ENCODE measurements at places on chromosomes 7 and 10.
A peak's percentile ranks its signal among the peaks of the same experiment; 100 is the strongest.

GRCh38 chr7:46996972-46997371, 584.9 kb downstream of the TNS3 start:
- no peak for DNase-seq

GRCh38 chr10:89151857-89152256, 55.3 kb downstream of the CH25H start:
- DNase-seq = no peak

DNA sequence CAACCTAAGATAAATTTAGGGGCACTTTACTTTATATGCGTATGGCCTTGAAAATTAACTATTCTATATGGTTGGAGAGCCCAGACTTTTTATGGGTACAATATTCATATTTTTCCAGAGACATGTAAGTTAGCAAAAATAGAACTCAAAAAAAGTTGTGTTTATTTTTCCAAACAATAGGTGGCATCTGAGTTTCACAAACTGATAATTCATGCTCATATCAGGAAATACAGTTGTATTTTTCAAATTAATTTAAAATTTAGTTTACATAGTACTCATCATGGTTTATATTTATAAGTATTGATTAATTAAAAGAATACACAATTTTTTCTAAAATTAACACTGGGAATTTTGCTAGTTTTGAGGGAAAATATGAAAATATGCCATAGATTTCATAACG, 34.6 kb downstream of the ANKRD7 start:
- peak; percentile 8 for DNase-seq

- no peak for DNase-seq
Observed at GRCh38 chr7:138804618-138805017, 6.6 kb upstream of the ATP6V0A4 start.

DNA sequence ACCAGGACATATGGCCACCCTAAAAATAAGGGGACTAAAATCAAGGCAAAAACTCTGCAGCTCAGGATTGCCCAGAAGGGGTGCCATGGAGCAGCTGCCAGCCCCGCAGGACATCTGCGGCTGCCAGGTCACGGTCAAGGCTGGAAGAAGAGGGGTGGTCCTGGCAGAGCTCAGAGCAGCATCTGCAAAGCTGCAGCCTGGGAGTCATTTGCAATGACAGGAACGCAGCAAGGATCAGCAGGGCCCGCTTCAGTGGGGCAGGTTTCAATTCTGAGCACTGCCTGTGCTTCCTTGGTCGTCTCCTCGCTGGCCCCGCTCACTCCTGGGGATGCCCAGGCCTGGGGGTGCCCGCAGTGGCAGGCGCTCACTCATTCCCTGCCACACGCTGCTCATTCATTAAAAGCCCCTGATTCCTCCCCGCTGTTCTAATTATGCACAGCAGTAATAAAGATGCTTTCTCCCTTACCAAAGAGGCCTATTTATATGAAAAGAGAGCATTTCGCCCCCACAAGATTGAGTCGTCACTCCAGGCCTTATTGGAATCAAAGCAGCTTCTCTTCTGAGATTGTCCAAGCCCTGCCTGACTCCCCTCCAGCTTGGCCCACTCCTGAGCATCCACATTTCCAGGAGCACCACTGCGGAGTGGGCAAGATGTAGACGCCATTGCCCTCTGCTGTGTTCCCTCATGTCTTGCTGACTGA, 4.6 kb downstream of the HSPA12A start:
- peak; percentile 54 for DNase-seq

- no peak for DNase-seq
Observed at GRCh38 chr7:49014870-49015269, 90.5 kb downstream of the CDC14C start.

DNA sequence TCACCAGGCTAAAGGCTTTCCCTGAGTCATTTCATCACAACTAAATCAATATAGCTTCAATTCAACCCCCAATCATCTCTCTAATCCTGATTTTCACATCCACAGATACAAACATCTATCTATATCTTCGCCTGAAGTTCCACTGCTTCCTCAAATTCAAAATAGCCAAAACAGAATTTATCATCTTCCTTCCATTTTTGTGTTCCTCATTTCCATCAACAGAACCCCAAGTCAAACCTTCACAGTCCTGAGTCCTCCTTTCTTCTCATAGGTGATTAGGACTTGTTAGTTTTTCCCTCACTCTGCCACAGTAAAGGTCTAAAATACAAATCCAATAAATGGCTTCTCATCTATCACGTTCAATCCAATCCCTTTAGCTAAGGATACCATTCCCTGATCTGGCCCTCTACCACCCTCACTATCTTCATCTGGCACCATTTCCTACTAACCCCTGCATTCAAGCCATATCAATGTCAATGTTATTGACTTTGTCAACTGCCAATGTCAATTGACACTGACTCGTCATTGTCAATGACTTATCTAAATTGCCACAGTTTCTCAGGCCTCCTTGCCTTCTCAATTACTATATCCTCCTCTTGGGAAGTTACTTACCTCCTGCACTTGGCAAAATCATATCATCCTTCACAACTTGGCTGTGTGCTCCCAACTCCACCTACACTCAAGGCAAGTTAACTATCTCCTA, 2.6 kb downstream of the HYCC1 start:
- no peak for DNase-seq

DNA sequence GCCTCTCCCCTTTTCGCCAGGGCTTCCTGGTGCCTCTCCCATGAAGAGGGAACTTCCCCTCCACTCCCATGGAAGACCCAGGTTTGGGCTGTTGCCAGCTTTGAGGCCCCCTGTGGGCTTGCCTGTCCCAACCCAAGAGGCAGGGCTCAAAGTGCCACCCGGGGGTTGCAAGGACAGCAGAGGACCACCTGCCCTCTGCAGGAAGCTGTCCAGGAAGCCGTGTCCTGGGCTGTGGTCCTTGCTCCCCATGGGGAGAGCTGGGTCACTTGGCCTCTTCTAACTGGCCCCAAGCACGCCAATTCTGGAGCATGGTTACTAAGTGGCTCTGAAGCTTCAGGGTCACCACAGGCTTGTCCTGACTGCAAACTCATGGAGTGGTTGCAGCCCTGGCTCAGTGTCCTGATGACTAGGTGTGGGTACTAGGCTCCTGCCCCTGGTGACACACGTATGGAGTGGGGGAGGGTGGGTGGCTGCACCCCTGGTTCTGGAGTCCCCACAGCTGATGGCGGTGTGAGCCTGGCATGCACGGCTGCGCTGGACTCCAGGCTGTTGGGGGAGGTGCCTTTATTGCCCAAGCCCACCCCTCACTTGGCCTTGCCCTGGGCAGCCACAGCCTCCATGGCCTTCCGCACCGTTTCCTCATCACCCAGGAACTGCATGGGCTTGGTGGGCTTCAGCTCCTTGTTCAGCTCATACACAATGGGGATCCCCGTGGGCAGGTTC, 3.0 kb downstream of the PGAM2 start:
- DNase-seq = no peak

- no peak for DNase-seq
Observed at GRCh38 chr7:102469972-102470825, 5.4 kb downstream of the LRWD1 start.

- peak; percentile 80 for DNase-seq
Observed at GRCh38 chr10:119542357-119542987, at the start of gene RGS10. RGS10 (minus strand) TSS chr10:119542719; CDS start chr10:119542638, 81 bp downstream.

GRCh38 chr7:41742401-41743020, 39.6 kb upstream of the INHBA start:
- no peak for DNase-seq

DNA sequence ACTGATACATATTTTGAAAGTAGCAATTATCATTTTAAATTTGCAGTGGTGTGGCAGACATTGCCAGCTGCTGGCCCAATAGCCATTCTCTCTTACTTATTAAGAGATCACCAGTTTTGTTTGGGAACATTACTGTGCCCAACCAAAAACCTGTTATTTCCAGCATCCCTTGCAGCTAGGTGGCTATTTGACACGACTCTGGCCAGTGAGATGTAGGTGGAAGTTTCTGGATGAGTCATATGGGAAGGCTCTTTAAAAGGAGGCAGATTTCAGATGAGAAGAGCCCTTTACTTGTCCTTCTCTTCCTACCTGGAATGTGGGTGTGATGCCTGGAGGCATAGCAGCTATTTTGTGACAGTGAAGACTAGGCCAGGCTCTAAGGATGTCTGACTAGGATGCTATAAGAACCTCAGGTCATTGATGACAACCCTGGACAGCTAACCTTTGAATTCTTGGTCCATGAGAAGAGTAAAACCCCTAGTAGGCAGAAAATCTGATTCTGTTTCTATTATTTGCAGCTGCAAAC, 77.9 kb downstream of the CARD11 start:
- no peak for DNase-seq

DNA sequence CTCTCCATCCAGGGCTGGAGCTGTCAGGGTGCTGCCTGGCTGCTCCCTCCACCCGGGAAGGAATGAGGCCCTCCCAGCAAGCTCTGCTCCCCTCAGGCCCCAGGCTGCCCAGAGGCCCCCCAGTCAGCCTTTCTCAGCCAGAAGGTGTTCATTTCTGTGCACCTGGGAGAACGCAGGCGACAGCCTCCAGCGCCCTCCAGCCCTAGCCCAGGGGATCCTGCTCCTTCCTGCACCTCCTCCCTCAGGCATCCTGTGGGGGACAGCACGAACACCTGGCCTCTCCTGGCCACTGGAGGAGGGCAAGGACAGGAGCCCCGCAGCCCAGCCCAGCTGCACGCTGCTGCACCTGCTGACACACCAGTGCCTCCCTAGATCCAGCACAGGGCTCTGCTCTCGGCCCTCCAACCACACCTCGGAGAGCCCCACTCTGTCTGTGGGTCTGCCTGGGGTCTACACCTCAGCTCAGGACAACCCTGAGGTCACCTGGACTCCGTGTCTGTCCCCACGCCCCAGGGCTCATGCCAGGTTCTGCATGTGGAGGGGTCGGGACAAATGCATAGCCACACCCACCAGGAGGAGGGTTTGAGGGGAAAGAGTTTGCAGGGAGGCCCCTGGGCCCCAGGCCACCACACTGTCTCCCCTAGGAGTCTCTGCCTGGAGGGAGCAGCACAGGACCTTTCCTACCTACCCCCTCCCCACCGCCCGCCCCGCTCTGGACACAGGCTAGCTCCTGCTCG, 7.4 kb upstream of the PWWP2B start:
- peak; percentile 50 for DNase-seq

- DNase-seq = no peak
Observed at GRCh38 chr10:97150013-97150595, 35.7 kb downstream of the SLIT1 start.

- no peak for DNase-seq
Observed at GRCh38 chr7:35728412-35729060, 33.6 kb upstream of the HERPUD2 start.

GRCh38 chr7:107918948-107919347, 28.0 kb downstream of the DLD start:
- no peak for DNase-seq

DNA sequence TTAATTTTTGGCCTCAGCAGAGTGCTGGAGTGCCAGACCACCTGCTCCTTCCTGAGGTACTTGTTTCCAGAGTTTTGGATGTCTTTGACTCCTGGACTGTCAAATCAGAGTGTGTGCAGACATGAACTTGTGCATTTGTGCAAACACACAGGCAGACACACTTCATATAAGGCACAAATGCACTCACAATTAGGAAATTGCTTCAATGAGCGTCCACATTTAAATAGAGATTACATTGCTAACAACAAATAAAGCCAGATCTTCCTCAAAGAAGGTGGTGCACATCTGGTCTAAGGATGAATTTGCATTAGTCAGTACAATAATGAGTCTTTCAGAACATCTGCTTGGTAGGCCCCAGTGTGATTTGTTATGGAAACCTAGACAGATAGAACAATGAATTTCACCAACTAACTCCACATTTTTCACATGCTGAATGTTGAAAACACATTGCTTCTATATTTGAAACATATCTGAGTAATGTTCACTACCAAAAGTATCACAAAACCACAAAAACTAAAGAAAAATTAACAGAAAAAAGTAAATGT, 266.7 kb upstream of the INHBA start:
- no peak for DNase-seq

- DNase-seq = no peak
Observed at GRCh38 chr7:37741776-37742175, 58.2 kb downstream of the GPR141 start.

GRCh38 chr10:60955316-60955715, 11.3 kb upstream of the RHOBTB1 start:
- peak; percentile 19 for DNase-seq

DNA sequence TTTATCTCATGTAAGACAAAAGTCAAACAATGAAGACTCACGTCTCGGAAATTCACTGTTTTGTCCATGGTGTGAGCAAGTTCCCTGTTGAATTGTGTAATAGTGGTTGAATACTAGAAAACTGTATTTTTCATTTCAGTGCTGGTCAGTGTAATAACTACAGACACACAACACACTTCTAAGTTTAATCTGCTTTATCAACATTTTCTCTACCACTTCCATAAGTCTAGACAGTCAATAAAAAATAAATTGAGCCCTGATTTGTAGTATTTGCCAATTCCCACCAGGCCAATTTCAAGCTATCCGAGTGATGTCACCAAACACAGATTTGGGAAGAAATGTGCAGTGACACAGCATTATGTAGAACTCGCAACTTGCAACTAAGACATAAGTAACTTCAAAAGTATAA, 81.9 kb downstream of the GPR141 start:
- DNase-seq = no peak

GRCh38 chr10:91977491-91977890, 53.9 kb downstream of the BTAF1 start:
- no peak for DNase-seq

GRCh38 chr7:127798769-127799372, 146.9 kb downstream of the SND1 start:
- peak; percentile 83 for DNase-seq

DNA sequence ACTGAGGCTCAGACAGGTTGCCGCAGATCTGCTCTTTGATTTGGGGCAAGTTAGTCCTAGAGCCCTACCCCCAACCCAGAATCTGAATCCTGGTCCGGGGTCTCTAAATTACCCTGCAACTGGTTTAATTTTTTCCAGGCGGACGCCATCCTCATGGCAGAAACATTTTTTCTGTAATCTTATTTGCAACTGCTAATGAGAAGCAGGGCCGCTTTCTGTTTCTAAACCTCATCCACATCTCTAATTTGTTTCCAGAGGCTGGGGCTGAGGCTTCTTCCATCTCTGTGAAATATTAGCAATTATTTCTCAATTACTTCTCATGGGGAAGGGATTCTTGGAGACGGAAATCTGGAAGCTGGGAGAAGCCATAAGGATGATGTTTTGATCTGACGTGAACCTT, 261.6 kb downstream of the RPS24 start:
- no peak for DNase-seq

DNA sequence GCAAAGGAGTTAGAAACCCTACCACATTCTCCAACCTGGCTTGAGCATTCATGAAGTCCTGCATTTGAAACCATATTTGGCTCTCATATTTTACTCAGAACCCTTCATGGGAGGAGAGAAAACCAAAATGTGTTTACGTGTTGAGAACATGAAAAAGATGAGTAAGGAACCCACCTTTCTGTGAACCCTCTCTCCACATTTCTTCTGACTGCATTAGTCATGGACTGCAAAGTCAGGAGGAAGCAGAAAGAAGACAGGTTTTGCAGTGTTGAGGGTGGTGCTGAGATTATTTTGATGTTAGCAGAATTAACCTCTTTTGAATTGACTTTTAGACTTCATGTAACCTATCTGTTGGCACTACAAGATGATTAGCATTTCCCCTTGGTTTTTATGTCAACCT, 4.9 kb downstream of the IFIT1B start:
- no peak for DNase-seq

- no peak for DNase-seq
Observed at GRCh38 chr10:79250259-79250658, 97.0 kb upstream of the PPIF start.
